Lung (tissue), 17 donors: ENCODE measurements at places on chromosomes 1 and 21. TPM values are rescaled to one million over a fixed set of nuclear protein-coding genes. Genes with fewer than 3 reads are reported as not detected.

The PTPRF gene
- 139 TPM for total RNA-seq

The TMEM125 gene
- total RNA-seq = 228 TPM

The CELSR2 gene
- 7.9 TPM for total RNA-seq

The AK5 gene
- total RNA-seq = 0.15 TPM

The ZNF670 gene
- 4.6 TPM for total RNA-seq

- DNase-seq = no peak
- no peaks in the 10 kb centered on the region for H3K27me3 ChIP-seq
- H3K4me1 ChIP-seq = peaks cover 2% of the 10 kb centered on the region
- H3K4me3 ChIP-seq = no peak overlapping the region
- H3K36me3 ChIP-seq = peaks cover under 1% of the 10 kb centered on the region
- H3K27ac ChIP-seq = no peak overlapping the region
These were observed 12.5 kb downstream of the CHML start for GRCh38 chr1:241627453-241628259.

DNA sequence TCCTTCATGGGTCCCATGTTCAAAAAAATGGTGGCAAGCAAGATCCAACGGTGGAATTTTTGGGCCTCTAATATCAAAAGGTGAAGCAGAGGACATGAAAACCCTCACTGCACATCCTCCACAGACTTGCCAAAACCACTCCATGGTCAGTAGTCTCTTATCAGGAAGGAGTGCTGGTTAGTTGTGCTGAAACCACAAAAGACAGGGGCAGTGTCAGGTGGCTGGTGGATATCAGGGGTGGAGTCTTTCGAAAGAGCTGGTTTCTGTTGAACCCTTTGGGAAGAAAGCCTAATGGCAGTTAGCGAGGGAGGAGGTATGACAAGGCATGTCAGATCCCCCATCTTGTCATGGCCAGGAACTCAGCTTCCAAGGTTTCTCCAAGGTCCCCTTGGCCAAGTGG is 395.9 kb upstream of the CAMK1G start:
- no peak overlapping the region for H3K27ac ChIP-seq
- H3K4me3 ChIP-seq = no peak overlapping the region
- no peaks in the 10 kb centered on the region for H3K27me3 ChIP-seq
- H3K4me1 ChIP-seq = no peaks in the 10 kb centered on the region

GRCh38 chr1:62066713-62067112 is 127.9 kb upstream of the L1TD1 start:
- H3K4me1 ChIP-seq = peaks cover 8% of the 10 kb centered on the region
- DNase-seq = no peak
- H3K4me3 ChIP-seq = no peak overlapping the region
- H3K27ac ChIP-seq = no peak overlapping the region
- no peaks in the 10 kb centered on the region for H3K36me3 ChIP-seq
- no peaks in the 10 kb centered on the region for H3K27me3 ChIP-seq

- DNase-seq = no peak
- no peaks in the 10 kb centered on the region for H3K4me1 ChIP-seq
- H3K36me3 ChIP-seq = no peaks in the 10 kb centered on the region
- H3K27ac ChIP-seq = no peak overlapping the region
- no peak overlapping the region for H3K4me3 ChIP-seq
These were observed 223.7 kb upstream of the USP25 start for GRCh38 chr21:15506086-15506485.

GRCh38 chr21:34761758-34762330 is 93.0 kb downstream of the CLIC6 start:
- no peaks in the 10 kb centered on the region for H3K4me1 ChIP-seq
- H3K36me3 ChIP-seq = no peaks in the 10 kb centered on the region
- H3K4me3 ChIP-seq = no peak overlapping the region
- no peak for DNase-seq
- no peaks in the 10 kb centered on the region for H3K27me3 ChIP-seq
- H3K27ac ChIP-seq = no peak overlapping the region

GRCh38 chr21:41548781-41549180 is 40.8 kb upstream of the TMPRSS2 start:
- H3K36me3 ChIP-seq = no peaks in the 10 kb centered on the region
- DNase-seq = no peak
- no peak overlapping the region for H3K4me3 ChIP-seq
- no peaks in the 10 kb centered on the region for H3K4me1 ChIP-seq
- H3K27ac ChIP-seq = no peak overlapping the region
